ENCODE measurements at places on chromosomes 13 and 19.

GRCh38 chr19:35629332-35629633 lies 447 bp downstream of the RBM42 start:
- DNase-seq, result no peak

- DNase-seq, result no peak
Observed at GRCh38 chr13:29556742-29557141, 38.7 kb downstream of the SLC7A1 start.

DNA sequence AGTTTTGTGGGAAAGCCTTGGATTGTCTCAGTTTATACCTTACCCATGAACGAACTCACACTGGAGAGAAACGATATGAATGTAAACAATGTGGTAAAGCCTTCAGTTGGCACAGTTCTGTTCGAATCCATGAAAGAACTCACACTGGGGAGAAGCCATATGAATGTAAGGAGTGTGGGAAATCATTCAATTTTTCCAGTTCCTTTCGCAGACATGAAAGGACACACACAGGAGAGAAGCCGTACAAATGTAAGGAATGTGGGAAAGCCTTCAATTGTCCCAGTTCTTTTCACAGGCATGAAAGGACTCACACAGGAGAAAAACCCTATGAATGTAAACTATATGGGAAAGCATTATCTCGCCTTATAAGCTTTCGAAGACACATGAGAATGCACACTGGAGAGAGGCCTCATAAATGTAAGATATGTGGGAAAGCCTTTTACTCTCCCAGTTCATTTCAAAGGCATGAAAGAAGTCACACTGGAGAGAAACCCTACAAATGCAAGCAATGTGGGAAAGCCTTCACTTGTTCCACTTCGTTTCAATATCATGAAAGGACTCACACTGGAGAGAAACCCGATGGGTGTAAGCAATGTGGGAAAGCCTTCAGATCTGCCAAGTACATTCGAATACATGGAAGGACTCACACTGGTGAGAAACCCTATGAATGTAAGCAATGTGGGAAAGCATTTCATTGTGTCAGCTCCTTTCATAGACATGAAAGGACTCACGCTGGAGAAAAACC lies 7.5 kb upstream of the ZNF440 start:
- no peak for DNase-seq

DNA sequence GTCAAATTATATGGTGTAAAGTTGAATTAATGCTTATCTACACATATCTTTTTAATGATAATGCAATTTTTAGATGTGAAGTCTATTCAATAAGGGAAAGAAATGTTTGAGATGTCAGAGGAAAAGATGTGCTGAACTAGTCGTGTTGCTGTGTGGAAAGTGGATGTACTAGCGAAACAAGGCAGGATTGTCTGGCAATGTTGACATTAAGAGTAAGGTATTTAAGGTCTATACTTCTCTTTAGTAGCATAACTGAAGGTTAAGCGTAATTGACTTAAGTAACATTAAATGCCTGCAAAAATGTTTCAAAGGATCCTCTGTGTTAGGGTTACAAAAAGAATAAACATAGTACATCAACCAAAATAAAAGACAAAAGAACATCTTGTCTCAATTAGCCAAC lies 787.3 kb upstream of the KLHL1 start:
- no peak for DNase-seq

- DNase-seq, result no peak
Observed at GRCh38 chr19:11861301-11861700, 12.8 kb downstream of the ZNF439 start.

GRCh38 chr19:29947871-29948270 lies 5.8 kb downstream of the URI1 start:
- no peak for DNase-seq

GRCh38 chr19:465056-465816 lies 4.4 kb upstream of the SHC2 start:
- no peak for DNase-seq

DNA sequence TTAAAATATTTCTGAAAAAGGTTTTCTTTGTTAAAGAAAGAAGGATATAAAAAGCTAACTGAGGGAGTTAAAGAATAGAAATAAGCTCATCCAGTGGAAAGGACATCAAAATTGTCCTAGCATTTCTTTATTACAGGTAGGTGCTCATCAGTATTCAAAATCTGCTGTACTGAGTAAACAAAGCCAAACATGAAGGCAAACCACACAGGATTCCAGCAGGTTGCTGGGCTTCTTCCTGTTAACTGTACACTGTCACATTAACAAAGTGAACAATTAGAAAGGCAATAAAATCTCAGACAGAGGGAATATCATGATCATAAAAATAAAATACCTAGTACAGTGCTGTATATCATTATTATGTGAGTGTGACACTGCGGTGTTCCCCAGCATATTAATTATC lies 1541.0 kb downstream of the SLITRK5 start:
- DNase-seq, result no peak

DNA sequence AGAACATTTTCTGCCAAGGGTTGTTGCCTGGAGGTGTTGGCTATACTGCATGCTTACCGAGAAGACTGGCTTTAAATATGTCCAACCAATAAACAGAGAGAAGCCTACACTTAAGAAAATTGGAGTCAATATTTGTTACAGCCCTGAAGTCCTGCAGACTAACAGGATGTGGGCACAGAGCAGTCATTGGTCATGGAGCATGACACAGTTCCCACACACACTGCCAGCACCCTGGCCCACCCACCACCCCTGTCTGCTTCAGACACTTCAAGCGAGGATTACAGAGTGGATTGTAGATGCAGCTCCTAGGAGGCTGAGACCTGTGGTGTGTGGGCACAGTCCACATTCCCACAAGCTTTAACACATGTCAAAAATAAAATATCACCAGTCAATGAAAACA lies 21.0 kb upstream of the SERP2 start:
- DNase-seq, result no peak
